ENCODE measurements at places on chromosomes 16 and 17.

DNA sequence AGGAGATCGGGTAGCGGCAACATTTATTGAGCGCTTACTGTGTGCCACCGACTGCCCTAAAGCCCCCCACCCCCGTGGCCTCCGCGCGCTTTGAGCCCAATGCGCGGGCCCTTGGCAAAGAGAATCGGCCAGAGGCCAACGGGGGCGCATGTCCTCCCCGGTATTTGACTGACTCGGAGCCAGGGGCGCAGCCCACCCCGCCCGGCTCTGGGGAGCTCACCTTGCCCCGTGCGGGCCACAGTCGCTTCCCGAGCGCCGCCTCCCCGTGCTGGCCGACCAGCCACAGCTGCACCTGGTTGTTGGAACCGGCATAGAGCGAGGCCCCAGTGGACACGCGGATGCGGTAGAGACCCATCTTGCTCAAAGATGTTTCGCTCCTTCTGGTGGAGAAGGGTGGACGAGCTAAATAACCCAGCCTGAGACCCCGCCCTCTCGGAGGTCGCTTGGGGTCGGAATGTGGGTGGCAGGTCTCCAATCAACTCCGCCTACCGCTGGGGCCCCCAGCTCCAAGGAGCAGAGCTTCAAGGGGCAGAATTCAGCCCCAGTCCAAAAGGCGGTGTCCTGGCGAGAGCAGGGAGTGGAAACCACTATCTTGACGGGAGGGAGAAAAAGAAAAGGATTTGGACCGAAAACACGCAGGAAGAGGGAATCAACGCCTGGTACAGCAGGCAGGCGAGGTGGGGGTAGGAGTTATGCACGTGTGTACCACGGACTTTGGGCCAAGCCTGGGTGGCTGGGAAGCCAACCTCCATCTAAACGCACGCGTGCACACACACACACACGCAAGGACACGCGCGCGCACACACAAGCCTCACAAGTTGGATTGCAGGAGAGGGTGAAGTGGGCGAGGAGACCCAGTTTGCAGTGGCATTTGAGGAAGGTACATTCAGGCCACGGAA lies at the start of gene ALOX15:
Gene ALOX15 (minus strand): TSS at position 382 of the 899 bp plus-strand sequence. CDS start 27 bp downstream, at position 355.
- DNase-seq, result no peak

GRCh38 chr16:84617041-84617790 lies 662 bp downstream of the COTL1 start:
- peak; percentile 36 for DNase-seq

- peak; percentile 79 for DNase-seq
These were observed 19.9 kb downstream of the ARL4D start for GRCh38 chr17:43418441-43419374.

DNA sequence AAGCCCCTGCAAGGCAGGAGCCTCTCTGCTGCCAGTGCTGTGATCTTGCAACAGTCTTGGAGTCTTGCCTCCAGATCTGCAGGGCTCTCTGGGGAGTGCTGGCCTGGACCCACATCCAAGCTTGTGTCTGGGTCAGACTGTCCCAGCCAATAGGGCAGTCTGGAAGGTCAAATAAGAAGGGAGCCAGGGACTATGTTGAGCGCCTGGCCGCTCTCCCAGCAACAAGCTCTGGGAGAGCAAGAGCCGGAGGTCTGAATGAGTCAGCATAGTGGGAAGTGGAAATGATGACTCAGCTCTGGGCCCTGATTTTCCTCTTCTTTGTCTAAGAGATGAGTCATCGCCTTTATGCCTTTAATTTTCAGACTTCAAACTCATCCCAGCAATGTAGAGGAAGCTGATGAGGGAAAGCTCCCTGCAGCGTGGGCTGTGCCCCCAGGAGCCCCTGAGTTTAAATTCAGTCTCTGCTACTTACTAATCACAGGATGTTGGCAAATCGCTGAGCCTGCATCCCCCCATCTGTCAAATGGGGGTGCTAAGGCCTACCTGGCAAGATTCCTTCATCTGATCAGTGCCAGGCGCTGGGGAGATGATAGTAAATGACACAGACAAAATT lies 43.6 kb upstream of the HAPSTR1 start:
- DNase-seq, result peak; percentile 17

DNA sequence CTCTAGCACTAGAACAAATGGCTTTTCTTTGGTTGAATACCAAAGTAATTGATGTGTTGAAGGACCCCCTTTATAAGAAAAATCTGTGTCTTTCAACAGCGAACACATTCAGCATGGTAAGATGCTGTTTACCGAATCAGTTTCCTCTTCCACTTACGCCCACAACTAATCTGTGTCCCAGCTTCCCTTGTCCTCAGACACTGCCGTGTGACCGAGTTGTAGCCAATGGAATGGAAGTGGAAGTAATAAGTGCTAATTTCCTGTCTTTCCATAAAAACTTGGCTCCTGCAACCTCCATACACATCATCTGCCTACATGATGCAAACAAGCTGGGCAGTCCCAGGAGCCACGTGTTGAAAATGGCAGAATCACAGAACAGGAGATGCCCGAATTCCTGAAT lies 10.4 kb downstream of the CDIPT start:
- DNase-seq, result peak; percentile 12

All from brain (organoid and tissue), 16 donors.